ENCODE measurements at places on chromosomes 3 and 15.

GRCh38 chr3:180068023-180068422 lies 31.3 kb upstream of the PEX5L start:
- no peak for DNase-seq

DNA sequence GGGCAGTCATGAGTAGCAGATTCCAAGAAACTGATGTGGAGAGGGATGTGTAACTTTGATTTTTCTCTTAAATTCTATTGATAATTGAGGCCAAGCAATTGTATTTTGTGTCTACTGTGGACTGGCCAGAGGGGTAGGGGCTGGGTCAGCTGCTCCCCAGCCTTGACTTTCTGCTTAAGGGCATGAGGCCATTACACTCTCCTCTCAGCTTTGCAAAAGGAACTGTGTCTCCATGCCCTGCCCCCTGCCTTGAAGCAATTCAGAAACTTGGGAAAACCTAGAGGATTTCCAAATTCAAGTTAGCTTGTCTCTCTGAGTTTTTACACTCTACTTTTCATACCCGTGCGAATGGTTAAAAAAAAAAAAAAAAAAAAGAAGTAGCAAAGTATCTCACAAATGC lies 38.6 kb downstream of the ONECUT1 start:
- no peak for DNase-seq

DNA sequence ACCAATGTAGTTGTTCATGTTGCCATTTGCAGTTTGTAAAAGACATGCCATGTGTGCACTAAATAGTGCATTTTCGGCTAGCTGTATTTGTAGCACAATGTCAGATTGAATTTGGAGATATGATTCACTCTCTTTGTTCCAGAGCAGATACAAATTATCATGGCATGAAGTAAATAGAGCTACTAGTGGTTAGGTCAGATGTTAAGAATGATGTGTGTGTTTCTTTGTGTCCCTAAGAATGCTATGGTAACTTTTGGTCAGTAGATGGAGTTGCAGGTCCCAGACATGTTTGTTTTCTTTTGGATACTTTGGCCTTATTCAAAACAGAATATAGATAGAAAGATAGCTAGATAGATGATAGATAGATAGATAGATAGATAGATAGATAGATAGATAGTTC lies 595.8 kb downstream of the NLGN1 start:
- DNase-seq = no peak

DNA sequence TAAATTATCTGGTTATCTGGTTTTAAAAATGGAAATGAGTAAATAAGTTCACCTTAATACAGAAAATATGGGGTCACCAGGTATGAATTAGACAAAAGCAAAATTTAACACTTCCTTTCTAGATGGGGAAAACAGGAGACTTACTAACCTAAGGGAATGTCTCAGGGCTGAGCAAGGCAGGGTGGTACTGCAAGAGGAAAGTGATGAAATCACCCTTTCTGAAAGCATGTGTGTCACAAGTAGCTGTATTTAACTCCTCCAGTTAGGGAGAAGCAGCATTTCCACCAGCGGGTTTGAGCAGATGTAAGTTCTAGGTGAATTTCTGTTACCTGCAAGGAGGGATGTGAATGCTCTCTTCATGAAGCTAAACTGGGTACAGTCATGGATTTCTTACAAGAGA lies 629.1 kb downstream of the MECOM start:
- no peak for DNase-seq

- DNase-seq = no peak
Observed at GRCh38 chr3:107062787-107063186, 314.5 kb upstream of the CCDC54 start.

DNA sequence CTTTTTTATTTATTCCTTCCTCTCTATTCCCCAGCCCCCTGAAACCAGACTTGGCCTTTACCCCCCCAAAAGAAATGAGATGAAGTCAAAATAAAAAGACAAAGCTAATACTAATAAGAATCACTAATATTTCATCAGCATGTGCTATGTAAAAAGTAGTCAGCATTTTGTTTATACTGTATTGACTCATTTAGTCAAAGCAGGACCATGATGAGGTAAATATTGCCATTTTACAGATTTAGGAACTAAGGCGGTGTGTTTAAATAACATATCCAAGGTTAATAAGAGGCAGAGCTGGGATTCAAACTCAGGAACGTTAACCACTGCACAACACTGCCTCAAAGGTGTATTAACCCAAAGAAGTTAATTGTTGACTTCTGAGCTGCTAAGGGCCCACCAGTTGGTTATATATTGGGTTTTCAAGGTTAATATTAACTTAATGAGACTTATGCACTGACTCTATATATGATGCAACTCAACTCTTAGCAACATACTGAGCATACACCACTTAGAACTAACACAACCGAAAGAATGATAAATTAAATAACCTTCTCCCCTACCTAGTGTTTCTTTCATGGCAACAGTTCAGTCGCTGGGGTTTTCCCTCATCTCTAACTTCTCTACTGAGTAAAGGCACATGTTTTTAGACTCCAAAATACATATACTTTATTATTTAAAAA lies 34.7 kb downstream of the FOXP1 start:
- DNase-seq = no peak

DNA sequence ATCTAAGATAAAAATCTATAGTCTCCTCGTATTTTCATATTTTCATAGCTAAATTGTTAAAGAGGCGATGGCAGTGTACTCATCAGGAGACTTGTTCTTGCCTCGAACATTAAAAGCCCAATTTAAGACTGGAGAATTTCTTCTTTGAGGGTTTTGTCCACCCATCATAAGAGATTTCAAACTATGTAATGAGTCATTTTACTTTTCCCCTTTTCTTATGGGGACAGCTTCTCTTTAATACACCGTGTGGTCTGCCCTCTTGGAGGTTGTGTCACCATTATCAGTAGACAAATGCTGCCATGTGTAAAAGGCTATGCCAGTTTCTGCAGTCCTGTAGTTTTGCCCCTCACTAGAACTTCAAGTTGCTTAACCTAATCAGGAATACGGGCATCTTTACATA lies 16.9 kb downstream of the TGFBR2 start:
- no peak for DNase-seq

- DNase-seq = no peak
Observed at GRCh38 chr3:134761213-134761612, 33.8 kb upstream of the EPHB1 start.

DNA sequence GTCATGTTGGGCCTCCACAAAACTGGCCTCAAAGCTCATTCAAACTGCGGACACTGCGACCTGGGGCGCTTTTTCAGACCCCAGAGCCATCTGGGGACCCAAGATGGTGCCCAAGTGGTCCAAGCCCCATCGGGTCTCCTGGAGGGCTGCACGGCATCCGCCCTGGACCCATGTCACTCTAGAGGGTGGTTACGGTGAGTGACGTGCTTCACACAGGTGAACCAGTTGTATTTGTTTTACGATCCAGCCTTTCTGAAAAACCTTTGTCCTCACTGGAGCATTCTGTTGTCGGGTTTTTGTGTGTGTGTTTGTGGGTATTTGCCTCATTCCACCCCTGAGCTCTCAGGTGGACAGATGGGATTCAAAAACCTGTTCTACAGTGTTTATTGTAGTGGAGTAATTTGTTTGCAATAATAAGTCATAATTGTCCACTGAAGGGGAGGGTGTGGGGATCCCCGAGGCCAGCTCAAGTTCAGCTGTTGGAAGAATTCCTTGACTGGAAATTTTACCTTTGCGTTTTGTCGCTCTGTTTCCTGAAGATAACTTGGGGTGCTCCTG lies 1.9 kb downstream of the SLC51A start:
- DNase-seq = no peak

DNA sequence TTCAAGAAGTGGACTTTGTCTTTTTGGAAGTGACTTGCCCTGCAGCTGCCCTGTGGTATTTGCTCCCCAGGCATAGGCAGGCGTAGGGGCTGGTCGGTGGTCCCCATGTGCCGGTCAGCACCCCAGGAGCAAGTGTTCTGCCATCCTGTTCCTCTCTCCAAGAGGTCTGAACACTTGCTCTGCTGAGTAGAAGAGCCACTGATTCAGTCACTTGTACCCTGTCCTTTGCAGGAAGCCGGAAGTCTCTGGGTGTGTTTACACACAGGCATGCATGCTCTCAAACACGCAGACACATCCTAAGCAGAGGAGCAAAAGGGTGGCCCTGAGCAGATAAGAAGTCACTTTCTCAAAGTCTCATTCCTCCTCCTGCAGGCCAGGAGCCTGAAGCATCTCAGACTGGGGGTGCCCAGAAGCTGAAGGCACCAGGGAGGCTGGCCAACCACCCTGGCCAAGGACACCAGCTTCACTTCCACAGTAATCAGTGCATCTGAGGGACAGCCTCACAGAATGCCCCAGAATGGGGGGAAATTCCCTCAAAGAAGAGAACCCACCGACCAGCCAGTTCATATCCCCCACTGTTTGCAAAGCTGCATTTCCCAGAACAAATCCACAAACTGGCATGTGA lies 88.7 kb upstream of the POMGNT2 start:
- no peak for DNase-seq

DNA sequence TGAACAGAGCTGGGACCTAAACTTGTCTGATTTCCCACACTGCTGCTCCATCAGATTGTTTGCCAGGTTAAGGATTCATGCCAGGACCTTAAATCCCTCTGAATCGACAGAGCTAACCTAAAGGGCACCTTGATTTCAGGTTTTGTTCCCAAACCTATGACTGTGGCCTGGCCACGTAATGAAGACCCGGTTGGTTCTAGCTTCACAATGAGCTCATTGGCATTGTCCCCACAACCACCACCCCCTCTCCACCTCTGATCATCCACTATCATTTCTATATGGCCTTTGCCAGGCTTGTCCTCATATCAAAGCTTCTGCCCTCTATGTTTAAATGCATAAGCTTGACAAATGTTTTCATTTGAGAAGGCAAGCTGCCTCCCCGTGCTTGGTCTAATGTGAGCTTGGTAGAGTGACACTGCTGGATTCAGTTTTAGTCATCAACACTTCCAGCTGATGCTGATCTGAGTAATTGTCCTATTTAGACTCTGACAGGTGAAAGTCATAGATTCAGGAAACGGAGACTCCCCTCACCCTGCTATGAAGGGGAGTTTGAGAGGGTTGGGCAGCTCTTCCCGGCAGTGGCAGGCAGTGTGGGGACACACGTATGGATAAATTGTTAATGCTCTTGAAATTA lies 407.1 kb upstream of the CFAP20DC start:
- DNase-seq = no peak

DNA sequence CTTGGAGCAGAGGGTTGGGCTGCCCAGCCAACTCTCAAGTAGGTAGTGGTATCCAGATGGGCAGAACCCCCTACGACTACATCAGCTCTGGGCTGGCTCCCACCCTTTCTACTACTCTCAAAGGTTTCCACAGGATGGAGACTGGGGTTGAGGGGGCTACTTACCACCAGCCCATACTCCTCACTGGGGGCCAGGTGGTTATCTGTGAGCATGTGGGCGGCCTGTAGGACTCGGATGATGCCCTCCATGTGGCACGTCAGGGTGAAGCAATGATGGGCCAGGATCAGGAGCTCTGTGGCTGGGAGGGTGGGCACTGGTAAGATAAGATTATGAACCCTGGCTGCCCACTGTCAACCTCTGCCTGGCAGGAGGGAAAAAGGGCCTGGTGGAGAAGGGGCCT lies 33.4 kb downstream of the EIF3J start:
- DNase-seq = no peak

GRCh38 chr3:140128631-140129030 lies 193.6 kb downstream of the CLSTN2 start:
- DNase-seq = peak; percentile 25

GRCh38 chr3:65500398-65501306 lies 538.1 kb downstream of the MAGI1 start:
- no peak for DNase-seq
